ENCODE measurements at places on chromosomes 6 and 20.
A peak's percentile ranks its signal among the peaks of the same experiment; 100 is the strongest.

DNA sequence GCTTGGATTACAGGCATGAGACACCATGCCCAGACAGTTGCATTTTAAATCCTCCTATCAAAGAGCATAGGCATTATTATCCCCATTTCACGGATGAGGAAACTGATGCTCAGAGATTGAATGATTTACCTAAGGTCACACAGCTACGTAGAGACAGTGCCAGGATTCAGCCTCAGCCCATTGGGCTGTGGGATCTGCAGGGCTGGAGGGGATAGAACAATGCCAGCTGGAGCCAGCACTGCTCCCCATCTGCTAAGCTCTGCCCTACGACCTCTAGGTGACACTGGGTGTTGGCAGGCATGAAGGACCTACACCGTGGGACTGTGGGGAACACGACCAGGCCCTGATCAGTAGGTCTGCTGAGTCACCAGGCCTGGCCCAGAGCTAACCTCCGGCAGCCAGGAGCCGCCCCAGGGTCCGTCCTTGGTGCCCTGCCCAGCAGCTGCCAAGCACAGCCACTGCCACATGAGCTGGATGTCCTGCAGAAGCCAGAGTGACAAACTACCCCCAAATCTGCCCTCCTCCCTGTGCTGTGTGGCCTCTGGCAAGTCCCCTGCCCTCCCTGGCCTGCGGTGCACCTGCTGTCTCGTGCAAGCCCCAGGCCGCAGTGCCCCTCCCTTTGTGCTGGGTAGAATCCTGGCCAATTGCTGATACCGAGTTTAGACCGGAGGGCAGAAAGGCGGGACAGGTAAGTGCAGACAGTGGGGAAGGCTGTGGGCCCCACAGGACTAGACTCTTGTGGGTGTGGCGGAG lies 47.6 kb upstream of the PTGIS start:
- DNase-seq, result no peak

GRCh38 chr20:36498386-36499179 lies 42.7 kb upstream of the MYL9 start:
- no peak for DNase-seq

- no peak for DNase-seq
Observed at GRCh38 chr6:33207552-33208090, 679 bp upstream of the RING1 start.

DNA sequence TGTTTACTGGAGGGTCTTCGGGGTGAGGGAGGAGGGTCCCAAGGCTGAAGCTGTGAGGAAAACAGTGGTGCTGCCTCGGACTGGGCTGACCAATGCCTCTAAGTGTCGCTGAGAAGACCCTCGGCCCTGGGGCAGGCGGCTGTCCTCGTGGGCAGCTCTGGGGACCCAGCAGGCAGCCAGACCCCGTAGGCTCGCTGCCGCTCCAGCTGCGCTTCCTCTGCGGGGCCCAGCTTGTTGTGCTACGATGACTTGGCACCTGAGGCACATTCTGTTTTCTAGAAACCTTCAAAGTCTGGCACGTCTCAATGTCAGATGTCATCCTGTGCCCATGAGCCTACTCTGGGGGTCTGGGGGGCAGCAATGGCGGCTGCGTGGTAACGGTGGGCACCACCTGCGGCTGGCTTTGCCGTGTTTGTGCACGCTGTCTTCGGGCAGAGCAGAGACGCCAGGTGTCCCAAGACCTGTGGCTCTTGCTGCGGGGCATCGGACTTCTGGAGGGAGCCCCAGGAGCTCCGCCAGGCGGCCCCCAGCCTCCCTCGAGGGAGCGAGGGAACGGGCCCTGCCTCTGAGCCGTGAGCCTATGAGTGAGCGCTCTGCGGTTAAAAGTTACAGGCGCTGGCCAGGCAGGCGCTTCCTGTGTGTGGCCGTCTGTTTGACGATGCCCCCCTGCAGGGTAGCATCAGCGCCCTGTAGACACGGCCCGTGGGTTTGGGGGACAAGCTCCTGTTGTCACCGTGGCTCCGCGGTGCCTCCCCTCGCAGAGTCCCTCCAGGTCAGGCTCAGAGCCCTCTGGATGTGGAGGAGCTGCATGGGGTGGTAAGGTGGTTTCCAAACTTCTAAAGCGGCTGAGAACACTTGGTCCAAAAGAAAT lies 6.8 kb downstream of the SLC17A9 start:
- DNase-seq, result no peak

DNA sequence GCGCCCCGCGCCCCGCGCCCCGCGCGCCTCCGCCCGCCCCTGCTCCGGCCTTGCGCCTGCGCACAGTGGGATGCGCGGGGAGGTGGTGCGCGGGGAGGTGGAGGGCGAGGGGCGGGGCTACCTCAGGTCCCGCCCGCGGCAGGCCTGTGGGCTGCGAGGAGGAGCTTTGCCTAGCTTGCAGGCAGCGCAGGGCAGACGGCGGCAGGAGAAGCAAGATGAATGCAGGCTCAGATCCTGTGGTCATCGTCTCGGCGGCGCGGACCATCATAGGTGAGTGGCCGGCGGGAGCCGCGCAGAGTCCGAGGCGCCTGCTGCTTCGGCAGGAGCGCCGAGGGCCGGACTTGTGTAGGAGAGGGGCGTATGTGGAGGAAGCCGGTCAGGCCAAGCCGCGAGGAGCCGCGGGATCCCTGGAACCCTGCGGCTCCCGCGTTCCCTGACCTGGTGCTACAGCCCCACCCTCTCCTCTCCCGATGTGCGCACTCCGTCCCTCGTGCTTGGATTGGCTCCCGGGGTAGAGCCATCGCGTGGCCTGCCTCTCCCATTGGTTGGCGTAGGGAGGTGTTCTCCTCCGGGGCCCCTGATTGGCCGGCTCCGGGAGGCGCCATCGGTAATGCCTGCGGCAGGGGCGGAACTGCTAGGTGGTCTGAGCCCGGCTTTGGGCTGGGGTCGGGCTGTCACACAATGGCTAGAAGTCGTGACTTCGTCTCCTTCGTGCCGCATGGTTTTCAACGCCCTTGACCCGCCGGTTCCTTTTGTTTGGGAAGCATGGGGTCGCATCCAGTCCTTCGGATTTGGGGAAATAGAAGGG lies at the start of gene ACAT2:
Gene ACAT2, plus strand, starts transcription at position 173 of the 808 bp plus-strand sequence. Its CDS starts 43 bp downstream, at position 216.
- peak; percentile 88 for DNase-seq

- DNase-seq, result peak; percentile 77
Observed at GRCh38 chr6:112163295-112164257, 76.2 kb downstream of the FAM229B start.

DNA sequence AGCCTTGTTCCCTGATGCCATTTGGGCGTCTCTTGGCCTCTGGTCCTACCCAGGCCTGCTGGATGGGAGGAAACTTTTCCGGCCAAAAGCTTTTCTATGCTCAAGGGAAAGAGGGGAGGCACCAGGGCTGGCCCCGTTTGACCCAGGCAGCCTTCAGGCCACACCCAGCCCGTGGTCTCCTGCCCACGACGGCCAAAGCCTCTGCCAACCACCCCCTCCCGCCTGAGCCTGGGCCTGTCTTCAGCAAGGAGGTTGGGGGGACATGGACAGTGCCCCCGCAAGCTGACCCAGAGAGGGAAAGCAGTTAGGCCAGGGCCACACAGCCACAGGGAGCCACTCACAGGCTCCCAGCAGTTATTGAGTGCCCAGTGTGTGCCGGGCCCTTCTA lies 49.5 kb downstream of the SRC start:
- DNase-seq, result no peak

DNA sequence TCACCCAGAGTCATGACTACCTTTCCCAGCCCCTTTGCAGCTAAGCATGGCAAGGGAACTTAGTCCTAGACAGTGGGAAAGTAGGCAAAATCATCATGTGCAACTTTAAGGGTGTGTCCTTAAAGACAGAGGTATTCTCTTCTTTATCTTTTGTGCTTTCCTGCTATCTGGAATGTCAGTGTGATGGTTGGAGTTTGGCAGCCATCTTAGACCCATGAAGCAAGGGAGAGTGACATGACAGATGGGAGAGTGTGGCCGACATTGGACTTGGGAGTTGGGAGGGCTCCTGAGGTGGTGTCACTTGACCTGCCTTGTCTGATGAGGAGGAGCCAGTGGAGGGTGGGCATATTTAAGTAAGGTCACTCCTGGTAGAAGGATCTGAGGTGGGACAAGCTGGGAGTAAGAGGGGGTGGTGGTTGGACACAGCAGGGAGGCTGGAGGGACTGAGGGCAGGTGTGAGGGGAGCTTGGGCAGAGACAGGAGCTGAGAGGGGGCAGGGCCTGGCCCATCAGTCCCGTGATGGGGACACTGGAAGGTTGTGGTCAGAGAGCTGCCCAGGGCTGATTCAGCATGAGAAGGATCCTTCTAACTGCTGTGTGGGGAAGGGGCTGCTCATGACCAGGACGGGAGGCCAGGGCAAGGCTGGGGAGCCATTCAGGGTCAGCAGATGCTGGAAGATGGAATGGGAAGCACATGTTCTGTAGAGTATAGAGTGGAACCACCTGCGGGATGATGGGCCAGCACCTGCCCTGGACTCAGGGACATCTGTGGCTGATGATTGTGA lies 29.5 kb upstream of the SULF2 start:
- DNase-seq, result no peak

- DNase-seq, result peak; percentile 5
Observed at GRCh38 chr20:58308680-58309527, 611 bp upstream of the RAB22A start.

- DNase-seq, result no peak
Observed at GRCh38 chr20:3128275-3128984, 31.2 kb downstream of the FASTKD5 start.

DNA sequence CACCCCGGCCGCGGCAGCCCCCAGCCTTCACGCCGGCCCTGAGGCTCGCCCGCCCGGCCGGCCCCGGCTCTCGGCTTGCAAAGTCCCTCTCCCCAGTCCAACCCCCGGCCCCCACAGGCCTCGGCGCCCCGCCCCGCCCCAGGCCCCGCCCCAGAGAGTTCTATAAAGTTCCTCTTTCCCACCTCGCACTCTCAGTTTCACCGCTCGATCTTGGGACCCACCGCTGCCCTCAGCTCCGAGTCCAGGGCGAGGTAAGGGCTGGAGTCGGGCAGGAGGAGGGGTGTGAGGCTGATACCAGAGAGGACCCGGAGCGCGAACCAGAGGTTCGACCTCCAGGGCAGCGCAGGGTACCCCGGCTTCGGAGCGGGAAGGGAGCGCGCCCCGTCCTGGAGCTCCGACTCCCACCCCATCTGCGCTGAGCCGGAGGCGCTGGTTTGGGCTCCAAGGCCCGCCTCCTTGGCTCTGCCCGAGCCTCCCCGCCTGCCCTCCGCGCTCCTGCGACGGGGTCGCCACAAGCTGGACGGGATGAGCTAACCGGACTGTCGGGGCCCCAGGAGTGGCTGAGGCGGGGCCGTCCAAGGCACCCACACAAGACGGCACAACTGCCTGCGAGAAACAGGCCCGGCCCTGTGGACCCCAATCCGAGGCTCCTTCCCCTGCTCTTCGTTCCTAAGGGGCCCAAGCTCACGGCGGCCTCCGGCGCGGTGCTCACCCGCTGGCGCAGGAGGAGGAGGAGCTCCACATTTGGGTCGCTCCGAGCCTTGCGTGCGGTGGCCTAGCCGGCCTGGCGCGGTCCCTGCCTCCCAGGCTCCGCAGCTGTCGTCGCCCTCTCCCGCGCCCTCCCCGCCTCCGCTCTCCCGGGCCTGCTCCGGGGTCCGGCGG lies at the start of gene IRF4:
Gene IRF4, plus strand, starts transcription at position 194 of the 882 bp plus-strand sequence. CDS start 1,401 bp downstream, outside the sequence.
- DNase-seq, result peak; percentile 85

DNA sequence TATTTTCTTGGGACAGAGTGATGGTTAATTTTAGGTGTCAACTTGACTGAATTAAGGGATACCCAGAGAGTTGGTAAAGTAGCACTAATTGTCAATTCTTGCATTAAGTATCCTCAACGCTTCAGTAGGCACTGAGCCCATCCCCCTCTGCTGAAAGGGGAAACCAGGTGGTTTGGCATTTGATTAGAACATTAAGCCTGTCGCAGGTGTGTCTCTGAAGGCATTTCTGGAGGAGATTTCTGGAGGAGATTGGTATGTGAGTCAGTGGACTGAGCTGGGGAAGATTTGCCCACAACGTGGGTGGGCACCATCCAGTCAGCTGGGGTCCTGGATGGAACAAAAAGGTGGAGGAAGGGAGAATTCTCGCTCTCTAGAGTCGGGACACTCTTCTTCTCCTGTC lies 119.8 kb downstream of the RFX6 start:
- DNase-seq, result no peak

DNA sequence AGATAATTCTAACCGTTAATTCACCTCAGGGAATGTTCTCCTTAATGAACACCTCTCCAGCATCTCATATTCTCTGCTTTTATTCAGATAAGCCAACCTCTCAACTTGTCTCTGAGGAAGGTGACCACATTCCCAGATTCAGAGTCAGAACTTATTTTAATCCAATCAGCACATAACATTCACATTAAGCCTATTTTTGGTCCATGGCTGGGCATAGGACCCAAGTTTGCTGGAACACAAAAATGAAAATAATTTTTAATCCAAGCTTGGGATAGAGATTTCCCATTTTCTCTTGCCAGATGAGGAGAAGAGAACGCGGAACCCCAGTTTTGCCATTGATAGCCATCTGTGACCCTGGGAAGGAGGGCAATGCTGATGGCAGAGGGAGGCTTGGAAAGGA lies 126.5 kb downstream of the FRK start:
- no peak for DNase-seq

DNA sequence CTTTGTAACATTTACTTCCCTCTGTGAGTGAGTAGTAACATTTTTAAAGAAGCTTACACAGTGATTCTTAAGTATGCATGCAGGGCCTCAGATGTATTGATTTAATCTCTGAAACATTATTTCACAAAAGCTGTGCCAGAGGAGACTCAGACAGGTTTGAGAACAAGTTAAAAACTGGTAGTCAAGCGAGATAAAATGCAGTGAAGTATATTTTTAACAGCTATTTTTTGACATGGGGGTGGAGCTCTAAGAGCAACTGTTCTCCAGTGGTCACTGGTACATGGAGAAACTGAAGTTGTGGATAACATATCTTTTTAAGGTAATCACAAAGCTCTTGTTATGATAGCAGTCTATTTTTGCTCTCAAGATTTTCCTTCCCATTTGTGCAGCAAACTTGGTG lies 20.4 kb downstream of the DSTN start:
- DNase-seq, result no peak

DNA sequence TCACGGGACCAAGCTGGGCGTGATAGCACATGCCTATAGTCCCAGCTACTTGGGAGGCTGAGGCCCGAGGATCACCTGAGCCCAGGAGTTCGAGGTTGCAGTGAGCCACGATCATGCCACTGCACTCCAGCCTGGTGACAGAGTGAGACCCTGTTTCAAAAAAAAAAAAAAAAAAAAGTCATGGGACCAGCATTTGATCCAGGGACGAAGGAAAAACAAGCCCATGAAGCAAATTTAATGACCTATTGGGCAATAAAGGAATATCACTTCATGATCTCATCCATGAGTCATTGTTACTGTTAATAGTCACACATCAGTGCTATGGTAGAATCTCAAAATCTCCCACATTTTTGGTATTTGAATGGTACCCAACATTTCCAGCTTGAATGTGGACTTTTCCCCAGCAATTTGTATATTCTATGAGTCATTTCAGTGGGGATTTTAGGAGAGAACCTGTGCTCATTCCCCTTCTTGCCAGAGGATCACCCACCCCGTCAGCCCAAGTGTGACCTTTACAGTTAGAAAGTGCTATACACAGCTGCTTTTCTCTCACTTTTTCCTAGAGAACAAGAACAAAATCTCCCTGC lies 8.5 kb upstream of the SOD2 start:
- no peak for DNase-seq

- no peak for DNase-seq
Observed at GRCh38 chr6:157879034-157879872, 56.2 kb downstream of the SNX9 start.

Measured in stimulated activated CD4-positive, alpha-beta T cell treated with anti-CD3 and anti-CD28 coated beads, Interleukin-12 subunit alpha, Interleukin-12 subunit beta, amount 100 ng/mL, for 4 hours (primary cell).